ENCODE measurements at places on chromosomes 2 and 18. TPM values are rescaled to one million over a fixed set of nuclear protein-coding genes. Genes with fewer than 3 reads are reported as not detected.

Gene MGAT5
- total RNA-seq = 14.0 TPM

Gene ANTXR1
- 24.5 TPM for total RNA-seq

Gene GAREM1
- total RNA-seq = 2.2 TPM

Gene QPCT
- 1.5 TPM for total RNA-seq

Gene POTEI
- not detected for total RNA-seq

Gene SFXN5
- 6.9 TPM for total RNA-seq

Gene VWC2L
- total RNA-seq = not detected

Gene TSPYL6
- total RNA-seq = not detected
